ENCODE measurements at places on chromosomes 16 and 17. TPM values are rescaled to one million over a fixed set of nuclear protein-coding genes. Genes with fewer than 3 reads are reported as not detected.

Gene RPL23
- 2,516 TPM for total RNA-seq

Gene TEX19
- 0.41 TPM for total RNA-seq

Gene ABCC6
- 1.6 TPM for total RNA-seq

Gene OTOP2
- total RNA-seq, result not detected

Gene TBC1D3C
- total RNA-seq, result not detected
